Activated effector memory CD4-positive, alpha-beta T cell treated with Interleukin-2 at 50 U/mL for 16 hours (primary cell): ENCODE measurements at places on chromosomes 1 and 21.

DNA sequence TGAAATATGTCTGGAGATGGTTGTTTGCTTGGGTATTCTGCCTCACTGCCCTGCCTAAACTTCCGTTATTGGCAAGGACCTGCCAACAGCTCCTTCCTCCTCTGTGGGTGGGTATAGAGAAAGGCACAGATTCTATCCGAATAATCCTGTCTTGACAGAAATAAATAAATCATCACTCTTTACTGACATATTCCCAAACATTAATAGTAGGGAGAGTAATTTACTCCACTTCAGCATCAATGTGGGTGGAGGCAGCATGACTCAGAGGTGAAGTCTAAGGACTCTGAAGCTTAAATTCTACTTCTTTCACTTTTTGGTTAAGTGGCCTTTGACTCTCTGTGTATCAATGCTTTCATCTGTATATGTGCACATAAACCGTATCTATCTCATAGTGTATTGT is 2.9 kb downstream of the CD84 start:
- DNase-seq = no peak

GRCh38 chr1:83098791-83099190 is 900.1 kb downstream of the TTLL7 start:
- no peak for DNase-seq

DNA sequence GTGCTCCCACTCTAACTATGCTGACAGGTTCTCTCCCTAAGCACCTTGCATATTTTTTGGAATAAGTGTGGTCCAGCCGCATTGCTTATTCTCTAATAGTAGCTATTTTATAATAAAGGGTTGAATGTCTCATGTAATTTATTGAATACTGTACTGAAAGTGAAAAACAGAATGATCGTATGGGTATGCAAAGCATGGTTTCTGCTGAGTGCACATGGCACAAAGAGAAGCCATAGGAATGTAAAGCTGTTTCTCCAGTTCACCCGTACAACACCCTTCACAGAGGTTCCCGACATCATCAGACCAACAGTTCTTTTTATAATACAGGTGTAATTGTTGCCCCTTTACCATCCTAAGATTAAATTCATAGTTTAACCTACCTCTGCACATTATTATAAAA is 8.9 kb upstream of the HAO2 start:
- no peak for DNase-seq

DNA sequence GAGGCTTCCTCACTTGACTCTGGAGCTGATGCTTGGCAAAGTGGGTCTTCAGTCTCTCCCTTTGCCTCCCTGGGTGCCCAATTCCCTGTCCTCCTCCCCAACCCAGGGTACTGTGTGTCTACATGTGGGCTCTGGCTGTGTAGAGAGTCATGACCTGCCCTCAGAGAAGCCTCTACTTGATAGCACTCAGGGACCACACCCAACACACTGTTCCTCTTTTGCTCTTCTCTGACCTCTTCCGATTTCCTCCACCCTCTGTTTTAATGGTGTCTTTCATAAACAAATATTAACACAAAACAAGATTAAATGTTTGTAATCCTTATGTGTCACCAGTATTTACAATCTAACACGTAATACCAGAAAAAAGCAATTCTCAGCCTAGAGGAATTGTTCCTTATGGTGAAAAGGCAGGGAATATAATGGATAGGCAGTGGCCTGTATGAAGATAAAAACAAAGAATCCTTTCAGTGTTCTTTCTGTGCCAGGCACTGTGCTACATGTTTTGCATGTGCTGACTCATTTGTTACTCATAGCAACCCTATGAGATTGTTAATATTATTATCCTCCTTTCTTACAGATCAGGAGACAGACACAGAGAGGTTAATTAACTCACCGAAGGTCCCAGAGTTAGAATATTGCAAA is 58.2 kb downstream of the HSD3B1 start:
- DNase-seq = no peak

- no peak for DNase-seq
Observed at GRCh38 chr1:96164053-96164452, 557.5 kb upstream of the PTBP2 start.

DNA sequence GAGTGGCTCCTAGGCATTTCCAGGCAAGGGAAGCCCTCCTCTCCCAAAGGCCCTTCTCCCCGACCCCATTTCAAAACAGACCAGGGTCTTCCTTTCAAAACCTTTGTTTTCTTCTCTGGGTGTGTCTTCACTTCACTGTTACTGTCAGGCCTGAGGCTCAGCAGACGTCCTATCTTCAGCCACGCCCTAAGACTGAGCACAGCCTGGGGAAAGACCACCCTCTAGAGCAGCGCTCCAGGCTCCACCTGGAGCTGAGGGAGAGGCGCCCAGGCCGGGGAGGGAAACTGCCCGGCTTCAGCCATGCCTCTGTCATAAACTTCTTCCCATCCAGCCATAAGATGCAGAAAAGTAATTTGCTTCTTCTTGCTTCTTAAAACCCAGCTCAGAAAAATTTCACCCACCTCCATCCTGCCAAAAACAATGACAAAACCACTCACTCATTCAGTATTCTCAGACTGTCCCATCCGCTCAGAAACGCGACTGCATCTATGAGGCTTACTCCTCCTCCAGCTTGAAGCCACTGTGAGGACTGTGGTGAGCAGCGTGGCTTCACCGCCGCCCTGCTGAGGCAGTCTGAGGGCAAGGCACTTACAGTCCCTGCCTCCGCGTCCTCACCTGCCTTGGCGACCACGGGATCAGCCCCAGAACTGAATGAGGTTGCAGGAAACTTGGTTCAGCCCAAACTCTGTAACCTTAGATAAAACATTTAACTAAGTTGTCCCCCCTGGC is 36.1 kb downstream of the VN1R5 start:
- no peak for DNase-seq

DNA sequence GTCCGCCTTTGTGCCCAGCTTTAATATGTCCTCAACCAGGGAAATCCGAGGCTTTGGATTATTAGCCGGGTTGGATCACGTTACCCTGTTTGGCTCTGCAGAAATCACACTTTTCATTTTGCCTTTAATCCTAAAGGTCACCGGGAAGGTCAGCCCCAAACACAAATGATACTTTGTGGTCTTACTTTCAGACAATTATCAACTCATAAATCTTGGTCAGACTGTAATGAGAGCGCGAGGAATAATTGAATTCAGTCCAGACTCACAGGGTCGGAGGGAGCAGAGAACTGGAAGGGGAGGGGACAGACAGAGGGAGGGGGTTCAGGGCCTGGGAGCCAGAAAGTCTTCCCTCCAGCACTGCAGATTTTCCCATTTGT is 91.7 kb upstream of the NFIA start:
- no peak for DNase-seq

DNA sequence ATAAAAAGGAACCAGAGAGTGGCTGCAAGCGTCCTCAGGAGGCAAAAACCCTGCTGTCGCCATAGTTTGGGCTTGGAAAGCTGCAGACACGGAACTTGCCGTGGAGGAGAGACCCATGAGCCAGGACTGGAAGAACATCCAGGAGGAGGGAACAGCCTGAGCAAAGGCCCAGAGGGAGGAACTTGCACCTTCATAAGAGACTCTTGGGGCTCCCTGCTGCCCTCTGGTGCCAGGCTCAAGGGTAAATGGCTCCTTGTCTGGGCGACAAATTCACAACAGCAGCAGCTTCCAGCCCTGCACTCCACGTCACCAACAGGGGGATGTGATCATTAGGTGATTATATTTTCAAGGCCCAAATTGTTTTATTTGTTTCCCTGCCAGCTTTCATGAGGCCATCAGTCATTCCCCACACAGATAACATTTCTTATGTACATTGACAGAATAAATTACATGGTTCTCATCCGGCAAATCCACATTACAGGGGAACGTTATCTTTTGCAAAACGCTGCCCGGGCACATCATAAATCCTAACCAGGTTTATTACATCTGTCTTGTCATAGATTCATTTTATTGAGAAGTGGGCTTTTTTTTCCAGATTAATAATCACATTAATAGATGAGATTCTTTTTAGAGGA is 143.0 kb upstream of the GRIK3 start:
- DNase-seq = no peak

DNA sequence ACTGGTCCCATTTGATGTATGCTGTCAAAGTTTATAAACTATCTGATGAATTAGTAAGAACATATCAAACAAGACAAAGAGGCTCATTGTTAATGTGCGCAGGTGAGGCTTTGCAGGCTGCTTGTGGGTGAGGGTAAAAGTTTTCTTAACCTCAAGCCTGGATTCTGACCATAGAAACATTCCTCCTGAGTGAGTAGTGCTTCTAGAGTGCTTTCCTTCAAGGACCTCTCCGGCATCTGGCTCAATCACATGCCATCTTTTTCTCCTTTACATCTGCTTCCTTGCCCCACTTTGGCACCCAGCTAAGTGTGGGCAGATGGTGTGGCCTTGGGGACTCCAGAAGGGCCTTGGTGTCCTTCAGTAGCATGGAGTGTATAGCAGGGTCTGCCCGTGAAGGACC is 104.0 kb downstream of the ROR1 start:
- DNase-seq = no peak
